ENCODE measurements at places on chromosomes 7 and 10.

DNA sequence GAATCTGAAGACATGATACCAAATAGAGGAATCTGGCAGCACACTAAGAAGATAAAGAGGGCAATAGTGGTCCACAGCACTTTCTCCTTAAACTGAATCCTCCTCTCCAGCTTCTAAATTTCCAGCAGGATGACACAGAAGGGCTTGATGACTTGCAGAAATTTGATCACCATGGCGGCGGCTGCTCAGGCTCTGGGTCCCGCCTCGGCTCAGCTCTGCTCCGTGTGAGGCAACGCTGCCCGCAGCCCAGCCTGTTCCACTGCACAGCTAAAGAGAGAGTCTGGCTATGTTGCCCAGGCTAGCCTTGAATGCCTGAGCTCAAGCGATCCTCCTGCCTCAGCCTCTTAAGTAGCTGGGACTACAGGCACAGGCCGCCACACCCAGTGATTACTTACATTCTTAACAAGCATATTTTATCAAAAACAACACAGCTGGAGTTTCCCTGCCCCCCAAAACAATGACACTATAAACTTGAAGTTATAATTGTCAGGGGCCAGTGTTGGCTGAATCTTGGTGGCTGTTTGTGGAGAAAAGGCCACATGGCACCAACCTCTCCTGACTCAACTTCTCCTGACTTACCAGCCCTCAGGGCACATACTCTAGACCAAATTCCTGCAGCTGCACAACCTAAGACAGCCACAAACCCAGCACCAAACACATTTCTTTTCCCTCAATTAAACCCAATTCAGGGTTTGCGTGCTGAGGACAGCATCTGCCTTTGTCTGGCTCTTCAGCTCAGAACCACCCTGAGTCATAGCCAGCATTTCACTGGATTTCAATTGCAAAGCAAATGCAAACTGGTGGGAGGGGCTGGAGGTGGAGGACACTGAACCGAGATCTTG, 11.6 kb upstream of the TNPO3 start:
- DNase-seq = peak; percentile 54

- no peak for DNase-seq
Measured at GRCh38 chr7:47298636-47299035, 283.3 kb downstream of the TNS3 start.

DNA sequence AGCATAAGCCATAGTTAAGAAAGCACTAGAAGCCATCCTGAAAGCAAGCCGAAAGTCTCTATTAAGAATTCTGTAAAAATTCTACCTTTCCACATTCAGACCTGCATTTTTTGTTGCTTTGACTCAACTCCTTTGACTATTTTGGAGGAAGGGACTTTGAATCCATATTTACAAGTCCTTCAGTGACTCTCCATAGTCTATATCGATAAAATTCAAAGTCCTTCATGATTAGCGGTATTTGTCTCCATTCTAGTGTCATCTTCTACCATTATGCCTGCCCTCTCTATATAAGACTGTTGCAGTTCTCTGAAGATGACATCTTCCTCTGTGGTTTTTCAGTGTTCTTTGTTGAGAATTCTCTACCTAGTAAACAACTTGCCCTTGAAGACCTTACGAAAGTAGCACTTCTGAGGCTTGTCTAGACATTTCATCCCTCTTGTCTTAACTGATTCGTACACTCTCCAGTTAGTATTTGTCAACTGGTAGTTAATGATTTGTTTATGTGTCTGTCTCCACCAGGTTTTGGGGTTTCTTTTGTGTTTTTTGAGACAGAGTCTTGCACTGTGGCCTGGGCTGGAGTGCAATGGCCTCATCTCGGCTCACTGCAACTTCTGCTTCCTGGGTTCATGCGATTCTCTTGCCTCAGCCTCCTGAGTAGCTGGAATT, 1.7 kb downstream of the CCSER2 start:
- no peak for DNase-seq

DNA sequence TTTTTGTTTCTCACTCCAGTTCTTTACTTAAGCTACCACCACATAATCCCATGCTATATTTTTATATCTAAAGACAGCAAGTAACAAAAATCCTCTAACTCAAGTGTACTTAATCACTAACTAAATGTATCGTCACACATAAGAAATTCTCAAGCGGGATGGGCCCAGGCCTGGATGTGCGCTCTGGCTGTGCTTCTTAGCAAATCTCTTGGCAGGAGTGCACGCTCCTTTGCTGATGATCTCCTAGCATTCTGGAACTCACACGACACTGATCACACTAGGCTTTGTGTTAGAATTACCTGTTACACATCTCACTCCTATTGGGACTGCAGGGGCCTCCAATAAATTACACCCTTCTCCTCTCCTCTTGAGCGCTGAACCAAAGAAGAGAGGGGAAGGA, 46.7 kb upstream of the CALD1 start:
- DNase-seq = no peak
